Esophagus muscularis mucosa (tissue), 4 donors: ENCODE measurements at places on chromosomes 6 and 20. TPM values are rescaled to one million over a fixed set of nuclear protein-coding genes. Genes with fewer than 3 reads are reported as not detected.

- peak overlapping the region; percentile 95 for H3K27ac ChIP-seq
- peak overlapping the region; percentile 75 for H3K4me3 ChIP-seq
- peaks cover 82% of the 10 kb centered on the region for H3K4me1 ChIP-seq
- DNase-seq: no peak
Measured at GRCh38 chr6:44221961-44222335, 1.4 kb upstream of the SLC29A1 start.

GRCh38 chr20:36574366-36575135 is 1.2 kb downstream of the TGIF2 start:
- H3K4me3 ChIP-seq: peak overlapping the region; percentile 92
- peak overlapping the region; percentile 95 for H3K27ac ChIP-seq
- H3K36me3 ChIP-seq: peaks cover 11% of the 10 kb centered on the region
- H3K27me3 ChIP-seq: no peaks in the 10 kb centered on the region

GRCh38 chr20:49319208-49319809 is 41.5 kb upstream of the ZNFX1 start:
- no peak overlapping the region for H3K27ac ChIP-seq
- H3K36me3 ChIP-seq: no peaks in the 10 kb centered on the region
- H3K4me1 ChIP-seq: peaks cover 29% of the 10 kb centered on the region
- peak overlapping the region; percentile 41 for H3K4me3 ChIP-seq
- peaks cover 31% of the 10 kb centered on the region for H3K27me3 ChIP-seq

DNA sequence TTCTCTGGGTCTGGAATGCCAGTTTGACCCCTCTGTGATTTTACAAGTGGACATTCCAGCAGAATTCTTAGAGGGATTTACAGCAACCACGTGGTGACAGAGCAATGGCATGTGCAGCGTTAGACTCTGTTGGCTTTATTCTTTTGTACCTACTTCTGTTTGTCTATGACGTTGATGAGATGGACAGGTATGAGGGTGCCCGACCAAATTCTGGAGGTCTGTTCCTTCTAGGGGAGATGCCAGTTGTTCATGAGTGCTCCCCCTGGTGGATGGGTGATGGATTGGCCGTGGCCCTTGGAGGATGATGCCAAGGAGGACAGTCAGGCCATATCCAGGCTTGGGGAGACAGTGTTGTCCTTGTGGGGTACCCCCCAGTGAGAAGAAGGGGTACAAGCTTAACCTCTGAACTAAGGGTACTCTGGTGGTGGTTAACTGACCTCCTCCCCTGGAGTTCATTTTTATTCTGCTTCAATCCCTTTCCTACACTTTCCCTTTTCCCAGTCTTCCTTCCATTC is 198.6 kb downstream of the DTNBP1 start:
- peaks cover 31% of the 10 kb centered on the region for H3K4me1 ChIP-seq
- no peak for DNase-seq

GRCh38 chr20:41664584-41664983 is 46.4 kb upstream of the CHD6 start:
- no peak overlapping the region for H3K27ac ChIP-seq
- H3K27me3 ChIP-seq: no peaks in the 10 kb centered on the region
- H3K4me1 ChIP-seq: no peaks in the 10 kb centered on the region
- H3K4me3 ChIP-seq: no peak overlapping the region
- DNase-seq: no peak
- H3K36me3 ChIP-seq: no peaks in the 10 kb centered on the region

DNA sequence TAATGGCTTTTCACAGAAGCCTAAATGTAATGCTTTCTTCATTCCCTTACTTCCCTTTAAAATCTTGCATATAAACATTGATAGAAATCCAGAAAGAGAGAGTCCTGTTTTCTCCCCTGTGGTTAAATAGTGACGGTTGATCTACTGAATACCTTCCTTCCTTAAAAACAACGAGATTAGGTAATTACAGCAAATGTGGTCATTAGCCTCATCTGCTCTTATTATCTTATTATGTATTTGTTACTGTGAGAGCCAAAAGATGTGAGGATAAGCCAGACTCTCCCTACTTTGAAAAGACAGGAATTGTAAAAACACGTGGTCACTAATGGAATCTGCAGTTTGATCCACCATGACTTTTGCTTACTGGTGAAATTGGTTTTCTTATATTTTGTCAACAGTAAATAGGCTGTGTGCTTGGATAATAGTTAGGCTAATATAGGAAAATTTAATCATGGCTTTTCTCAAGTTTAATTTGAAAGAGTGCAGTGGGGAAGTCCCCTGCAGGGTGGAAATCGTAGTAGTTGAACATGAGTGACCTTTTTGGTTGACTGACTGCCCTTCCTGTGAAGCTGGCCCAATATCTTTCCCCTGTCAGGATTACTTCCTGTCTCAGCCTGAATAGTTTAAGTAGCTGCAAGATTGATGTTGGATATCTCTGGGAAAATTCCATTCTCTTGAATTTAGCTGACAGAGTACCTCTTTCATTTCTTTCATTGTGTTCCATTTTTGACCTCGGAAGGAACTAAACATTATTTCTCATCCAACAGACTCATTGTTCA is 62.8 kb downstream of the JARID2 start:
- H3K27ac ChIP-seq: no peak overlapping the region
- H3K36me3 ChIP-seq: no peaks in the 10 kb centered on the region
- H3K4me1 ChIP-seq: peaks cover 78% of the 10 kb centered on the region
- no peak for DNase-seq

GRCh38 chr6:81098109-81098814 is 654.2 kb downstream of the TENT5A start:
- no peak overlapping the region for H3K4me3 ChIP-seq
- no peak overlapping the region for H3K27ac ChIP-seq
- no peaks in the 10 kb centered on the region for H3K4me1 ChIP-seq
- no peaks in the 10 kb centered on the region for H3K36me3 ChIP-seq

DNA sequence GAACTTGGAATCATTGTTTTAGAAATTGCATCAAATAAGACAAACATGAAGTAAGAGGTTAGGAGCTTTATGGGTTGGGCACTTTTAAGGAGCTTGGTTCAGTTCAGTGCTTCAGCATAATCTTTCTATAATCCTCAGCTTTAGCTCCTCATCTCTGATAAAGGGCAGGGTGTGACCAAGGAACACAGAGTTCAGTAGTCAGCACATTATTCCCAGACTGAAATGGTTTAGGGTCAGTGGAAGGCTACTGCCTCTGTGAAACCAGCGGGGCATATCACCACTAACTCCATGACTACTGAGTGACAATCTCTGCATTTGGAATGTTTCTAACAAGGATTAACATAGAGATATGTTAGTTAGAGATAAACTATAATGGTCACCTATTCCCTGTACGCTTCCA is 36.9 kb downstream of the CRYBG1 start:
- DNase-seq: peak; percentile 17
- H3K4me3 ChIP-seq: no peak overlapping the region
- no peaks in the 10 kb centered on the region for H3K36me3 ChIP-seq
- no peaks in the 10 kb centered on the region for H3K27me3 ChIP-seq
- no peaks in the 10 kb centered on the region for H3K4me1 ChIP-seq

GRCh38 chr20:33531047-33531877 is 41.4 kb downstream of the CBFA2T2 start:
- no peak overlapping the region for H3K27ac ChIP-seq
- H3K27me3 ChIP-seq: no peaks in the 10 kb centered on the region
- H3K4me1 ChIP-seq: peaks cover 42% of the 10 kb centered on the region
- no peak for DNase-seq
- no peaks in the 10 kb centered on the region for H3K36me3 ChIP-seq

GRCh38 chr6:75205776-75206575 is at the start of gene COL12A1:
Gene COL12A1, minus strand, starts transcription at chr6:75206053. Its CDS starts 3,261 bp downstream, at chr6:75202792.
- no peaks in the 10 kb centered on the region for H3K27me3 ChIP-seq
- peaks cover 76% of the 10 kb centered on the region for H3K4me1 ChIP-seq
- no peaks in the 10 kb centered on the region for H3K36me3 ChIP-seq

- no peak overlapping the region for H3K27ac ChIP-seq
- no peaks in the 10 kb centered on the region for H3K27me3 ChIP-seq
- peaks cover 35% of the 10 kb centered on the region for H3K4me1 ChIP-seq
Measured at GRCh38 chr6:30778001-30778635, 33.8 kb upstream of the IER3 start.

DNA sequence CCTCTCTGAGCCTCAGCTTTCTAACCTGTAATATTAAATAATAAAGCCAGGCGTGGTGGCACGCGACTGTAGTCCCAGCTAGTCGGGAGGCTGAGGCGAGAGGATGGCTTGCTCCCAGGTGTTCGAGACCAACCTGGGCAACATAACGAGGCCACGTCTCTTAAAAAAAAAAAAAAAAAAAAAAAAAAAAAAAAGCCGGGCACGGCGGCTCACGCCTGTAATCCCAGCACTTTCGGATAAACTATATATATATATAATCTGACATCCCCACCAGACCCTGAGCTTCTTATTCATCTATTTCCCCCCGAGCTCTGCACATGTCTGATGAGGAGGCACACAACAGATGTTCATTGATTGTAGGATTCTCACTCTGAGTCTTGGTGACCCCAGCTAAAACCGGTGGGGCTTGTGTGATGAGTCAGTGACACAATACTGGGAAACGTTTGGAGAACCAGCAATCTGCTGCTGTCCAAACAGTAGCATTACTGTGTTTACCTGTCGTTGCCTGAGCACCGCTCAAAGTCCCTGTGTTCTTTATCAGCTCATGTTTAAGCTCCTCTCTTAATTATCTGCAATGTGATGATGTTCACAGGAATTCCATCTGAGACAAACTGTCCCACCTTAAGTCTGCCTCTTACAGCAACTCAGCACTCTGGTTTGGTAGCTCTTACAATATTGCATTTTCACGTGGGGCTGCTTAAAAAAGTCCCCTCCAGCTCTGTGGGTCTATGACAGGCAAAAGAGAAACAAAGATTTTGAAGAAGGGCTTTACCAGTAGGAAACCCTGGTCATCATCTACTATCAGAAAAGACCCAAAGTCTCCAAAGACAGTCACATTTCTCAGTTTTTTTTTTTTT is 1.0 kb upstream of the SPATA2 start:
- no peak for DNase-seq
- H3K4me3 ChIP-seq: peak overlapping the region; percentile 69
- peaks cover 47% of the 10 kb centered on the region for H3K4me1 ChIP-seq
- no peaks in the 10 kb centered on the region for H3K27me3 ChIP-seq
- H3K36me3 ChIP-seq: no peaks in the 10 kb centered on the region

DNA sequence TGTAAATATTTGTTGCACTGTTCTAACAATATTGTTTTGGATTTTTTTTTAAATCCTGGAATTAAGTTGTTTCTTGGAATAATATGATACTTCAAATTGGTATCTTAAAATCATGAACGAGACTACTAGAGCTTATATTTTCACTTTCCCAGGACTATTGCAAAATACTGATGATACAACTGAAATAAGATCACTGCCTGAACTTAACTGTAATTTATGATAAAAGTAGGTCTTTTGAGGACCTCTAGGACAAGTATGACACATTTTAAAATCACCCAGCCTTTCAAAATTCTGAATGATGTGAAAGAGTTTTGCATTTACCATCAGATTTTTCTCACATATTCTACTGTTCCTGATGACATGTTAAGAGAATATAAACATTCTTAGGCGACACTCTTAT is 8.6 kb upstream of the UBE2J1 start:
- no peak overlapping the region for H3K27ac ChIP-seq
- no peaks in the 10 kb centered on the region for H3K4me1 ChIP-seq
- H3K4me3 ChIP-seq: no peak overlapping the region
- no peak for DNase-seq

GRCh38 chr6:147676495-147677199 is 168.2 kb downstream of the SAMD5 start:
- no peak overlapping the region for H3K4me3 ChIP-seq
- DNase-seq: no peak
- no peaks in the 10 kb centered on the region for H3K27me3 ChIP-seq
- H3K36me3 ChIP-seq: no peaks in the 10 kb centered on the region
- H3K4me1 ChIP-seq: no peaks in the 10 kb centered on the region
- H3K27ac ChIP-seq: no peak overlapping the region

DNA sequence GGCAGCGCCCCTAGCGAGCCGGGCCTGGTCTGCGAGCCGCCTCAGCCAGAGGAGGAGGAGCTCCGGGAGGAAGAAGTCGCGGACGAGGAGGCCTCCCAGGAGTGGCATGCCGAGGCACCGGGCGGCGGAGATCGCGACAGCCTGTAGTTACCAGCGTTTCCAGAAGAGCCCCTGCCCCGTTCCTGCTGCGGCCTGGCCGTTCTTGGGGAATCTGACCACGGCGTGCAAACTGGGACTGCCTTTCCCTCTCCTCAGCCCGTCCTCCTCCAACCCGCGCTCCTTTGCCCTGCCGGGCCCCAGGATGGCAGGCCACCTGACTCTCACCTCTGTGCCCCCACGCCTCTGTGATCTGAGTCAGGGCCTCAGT is 802 bp downstream of the HDGFL1 start:
- DNase-seq: no peak
- H3K27ac ChIP-seq: no peak overlapping the region
- no peaks in the 10 kb centered on the region for H3K4me1 ChIP-seq

DNA sequence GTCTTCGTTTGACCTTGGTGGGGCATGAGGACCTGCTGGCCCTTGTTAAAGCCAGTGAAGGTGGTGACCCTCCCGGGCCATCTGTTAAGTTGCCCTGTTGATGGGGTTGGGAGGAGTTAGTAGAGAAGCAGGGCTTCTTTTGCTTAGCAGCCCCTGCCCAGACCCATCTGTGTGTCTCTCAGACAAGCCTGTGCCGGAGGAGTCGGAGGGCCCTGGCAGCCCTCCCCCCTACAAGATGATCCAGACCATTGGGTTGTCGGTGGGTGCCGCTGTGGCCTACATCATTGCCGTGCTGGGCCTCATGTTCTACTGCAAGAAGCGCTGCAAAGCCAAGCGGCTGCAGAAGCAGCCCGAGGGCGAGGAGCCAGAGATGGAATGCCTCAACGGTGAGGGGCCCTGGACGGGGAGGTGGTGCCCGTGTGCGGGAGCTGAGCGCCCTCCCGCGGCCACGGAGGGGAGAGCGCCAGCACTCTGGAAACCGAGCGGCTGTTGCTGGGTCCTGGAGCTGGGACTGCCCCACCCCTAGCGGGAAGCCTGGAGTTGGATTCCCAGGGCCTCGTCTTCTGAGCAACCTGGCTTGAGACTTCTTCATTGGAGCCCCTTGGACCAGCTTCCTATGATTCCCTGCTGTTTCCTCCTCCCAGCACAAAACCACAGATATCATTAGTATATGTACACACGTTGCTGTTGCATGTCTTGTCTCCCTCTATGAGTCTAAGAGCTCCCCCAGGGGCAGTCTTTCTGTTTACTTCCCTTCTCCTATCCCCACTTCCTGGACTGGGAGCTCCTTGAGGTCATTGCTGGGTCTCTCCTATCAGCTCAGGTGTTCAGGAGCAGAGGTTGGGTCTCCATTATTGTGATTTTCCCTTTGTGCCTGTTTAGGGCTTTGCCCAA is 27.6 kb upstream of the SRF start:
- H3K36me3 ChIP-seq: no peaks in the 10 kb centered on the region
- peak overlapping the region; percentile 64 for H3K27ac ChIP-seq
- H3K4me1 ChIP-seq: peaks cover 10% of the 10 kb centered on the region
- no peaks in the 10 kb centered on the region for H3K27me3 ChIP-seq
- DNase-seq: peak; percentile 94

The SPATS1 gene
- not detected for total RNA-seq

The HLA-DQB1 gene
- total RNA-seq: not detected

The GPX5 gene
- total RNA-seq: not detected

The TRAPPC3L gene
- 0.42 TPM for total RNA-seq

The ID1 gene
- 507 TPM for total RNA-seq

The UST gene
- 30.5 TPM for total RNA-seq

The TRIM15 gene
- not detected for total RNA-seq

The CALHM4 gene
- not detected for total RNA-seq

The CALHM6 gene
- not detected for total RNA-seq

The POM121L2 gene
- total RNA-seq: not detected

The CCM2L gene
- total RNA-seq: 11.3 TPM
